ENCODE measurements at places on chromosomes 2 and 18. TPM values are rescaled to one million over a fixed set of nuclear protein-coding genes. Genes with fewer than 3 reads are reported as not detected.

GRCh38 chr18:44181951-44182747 lies 498.5 kb upstream of the SETBP1 start:
- no peak for DNase-seq

DNA sequence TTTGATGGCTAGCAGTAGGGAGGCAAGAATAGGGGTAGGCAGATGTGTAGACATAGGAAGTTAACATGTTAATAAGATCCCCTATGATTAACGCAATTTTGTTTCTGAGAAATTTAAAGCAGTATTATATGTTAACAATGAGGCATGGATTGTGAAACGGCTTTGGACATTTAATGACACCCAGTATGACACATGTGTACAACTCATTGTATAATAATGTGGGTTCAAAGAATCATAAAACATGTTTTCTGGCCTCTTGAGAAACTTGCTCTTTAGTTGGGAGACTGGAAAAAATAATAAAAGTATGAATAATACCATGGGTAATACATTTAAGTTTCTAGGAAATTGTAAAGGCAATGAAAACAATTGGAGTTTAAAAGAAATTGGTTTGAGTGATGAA lies 332.1 kb upstream of the CDH20 start:
- DNase-seq, result no peak

ACVR1 gene
- 53.4 TPM for total RNA-seq

SPATA3 gene
- not detected for total RNA-seq

TCF23 gene
- 1.1 TPM for total RNA-seq

DNA sequence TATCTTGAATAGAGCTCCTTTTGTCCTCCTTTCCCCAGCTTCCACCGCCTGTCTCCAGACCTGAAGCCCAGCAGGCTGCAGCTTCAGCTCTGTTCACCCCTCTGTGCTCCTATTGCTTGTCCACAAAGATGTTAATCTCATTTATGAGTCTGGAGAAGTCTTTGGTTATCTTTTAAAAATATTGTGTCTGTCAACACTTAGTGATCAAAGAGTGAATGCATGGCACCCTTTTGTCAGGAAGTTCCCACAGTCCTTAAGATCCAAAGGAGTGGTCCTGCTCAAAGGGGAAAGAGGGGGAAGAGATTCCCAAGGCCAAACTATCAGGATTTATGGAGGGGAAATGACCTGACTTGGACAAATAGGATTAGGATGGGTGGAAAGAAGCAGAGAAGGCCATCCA lies 118.9 kb downstream of the ACAA2 start:
- DNase-seq, result no peak

DNA sequence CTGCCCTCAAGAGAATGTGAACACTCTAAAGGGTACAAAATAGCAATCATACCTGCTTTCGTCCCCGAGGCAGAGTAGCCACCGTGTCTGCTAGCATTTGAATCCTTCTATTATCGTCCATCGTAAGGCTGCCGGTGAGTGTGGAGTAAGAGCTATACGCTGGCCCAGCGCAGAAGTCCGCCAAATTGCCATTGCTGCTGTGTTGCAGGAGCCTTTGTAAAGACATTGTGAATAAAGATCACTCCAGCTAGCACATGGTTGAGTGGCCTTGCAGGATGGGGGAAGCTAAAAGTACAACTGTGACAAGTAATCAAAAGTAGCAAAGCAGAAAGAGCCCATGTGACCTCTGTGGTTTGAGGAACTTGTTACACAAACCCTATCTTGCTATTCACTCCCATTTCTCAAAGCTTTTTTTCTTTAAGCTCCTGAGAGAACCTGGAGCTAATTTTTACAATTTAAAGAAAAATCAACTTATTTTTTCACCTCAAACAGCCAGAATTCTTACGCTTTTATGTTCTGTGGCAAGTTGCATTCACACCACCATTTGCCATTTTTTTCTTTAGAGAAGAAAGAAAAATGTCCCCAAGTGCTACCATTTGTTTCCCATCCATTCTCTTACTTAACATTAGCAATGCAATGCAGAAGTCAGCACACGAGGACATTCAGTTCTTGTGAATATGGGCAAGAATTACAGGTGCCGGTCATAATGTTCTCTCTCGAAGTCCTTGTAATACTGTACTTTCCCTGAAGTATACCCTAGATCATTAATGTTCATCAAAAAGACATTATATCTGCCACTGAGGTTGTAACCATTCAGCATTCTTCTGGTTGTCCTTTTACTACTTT lies at the start of gene CYTIP:
Gene CYTIP, minus strand, starts transcription at position 295 of the 846 bp plus-strand sequence. Its CDS starts 69 bp downstream, at position 226.
- no peak for DNase-seq

CYP27C1 gene
- 0.42 TPM for total RNA-seq

SERPINE2 gene
- total RNA-seq, result 183 TPM

- DNase-seq, result peak; percentile 85
These were observed 72.5 kb upstream of the SMAD2 start for GRCh38 chr18:48002933-48003365.

- DNase-seq, result no peak
These were observed 16.0 kb upstream of the TBR1 start for GRCh38 chr2:161400076-161400475.

IL36B gene
- not detected for total RNA-seq

GRCh38 chr18:54692463-54692862 lies 101.4 kb downstream of the DYNAP start:
- DNase-seq, result no peak

DNA sequence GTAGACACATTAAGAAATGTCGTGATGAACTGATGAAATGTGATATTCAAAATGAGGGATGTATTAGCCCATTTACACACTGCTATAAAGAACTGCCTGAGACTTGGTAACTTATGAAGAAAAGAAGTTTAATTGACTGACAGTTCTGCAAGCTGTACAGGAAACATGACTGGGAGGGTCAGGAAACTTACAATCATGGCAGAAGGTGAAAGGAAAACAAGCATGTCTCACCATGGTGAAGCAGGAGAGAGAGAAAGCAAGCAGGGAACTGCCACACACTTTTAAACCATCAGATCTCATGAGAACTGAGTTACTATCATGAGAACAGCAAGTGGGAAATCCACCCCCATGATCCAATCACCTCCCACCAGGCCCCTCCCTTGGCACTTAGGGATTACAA lies 1010.8 kb upstream of the CELF4 start:
- no peak for DNase-seq

ACTG2 gene
- 416 TPM for total RNA-seq

- no peak for DNase-seq
These were observed 120.4 kb upstream of the COL5A2 start for GRCh38 chr2:189299974-189300373.

DNA sequence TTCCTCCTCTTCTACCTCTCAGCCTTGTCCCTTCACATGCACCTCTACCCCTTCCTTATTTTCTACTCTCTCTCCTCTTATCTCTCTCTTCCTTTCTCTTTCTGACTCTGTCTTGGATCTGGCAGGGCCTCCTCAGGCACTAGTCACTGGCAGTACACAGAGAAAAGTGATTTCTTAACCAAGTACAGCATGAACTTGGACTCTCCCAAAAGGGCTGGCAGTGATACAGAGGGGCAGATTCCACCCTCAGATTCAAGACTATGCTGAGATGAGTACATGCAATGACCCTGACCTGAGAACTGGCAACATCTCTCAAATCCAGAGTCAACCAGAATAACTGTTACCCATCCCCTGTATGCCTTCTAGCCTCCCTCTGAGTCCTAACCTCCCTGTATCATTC lies 4.3 kb downstream of the AOX1 start:
- DNase-seq, result peak; percentile 66

Data from aorta (tissue), 5 donors.